ENCODE measurements at places on chromosomes 4 and X. TPM values are rescaled to one million over a fixed set of nuclear protein-coding genes. Genes with fewer than 3 reads are reported as not detected.
A peak's percentile ranks its signal among the peaks of the same experiment; 100 is the strongest.

The GNPDA2 gene
- 15.2 TPM for total RNA-seq

The P2RY8 gene
- total RNA-seq: 11.2 TPM

The BST1 gene
- 4.0 TPM for total RNA-seq

DNA sequence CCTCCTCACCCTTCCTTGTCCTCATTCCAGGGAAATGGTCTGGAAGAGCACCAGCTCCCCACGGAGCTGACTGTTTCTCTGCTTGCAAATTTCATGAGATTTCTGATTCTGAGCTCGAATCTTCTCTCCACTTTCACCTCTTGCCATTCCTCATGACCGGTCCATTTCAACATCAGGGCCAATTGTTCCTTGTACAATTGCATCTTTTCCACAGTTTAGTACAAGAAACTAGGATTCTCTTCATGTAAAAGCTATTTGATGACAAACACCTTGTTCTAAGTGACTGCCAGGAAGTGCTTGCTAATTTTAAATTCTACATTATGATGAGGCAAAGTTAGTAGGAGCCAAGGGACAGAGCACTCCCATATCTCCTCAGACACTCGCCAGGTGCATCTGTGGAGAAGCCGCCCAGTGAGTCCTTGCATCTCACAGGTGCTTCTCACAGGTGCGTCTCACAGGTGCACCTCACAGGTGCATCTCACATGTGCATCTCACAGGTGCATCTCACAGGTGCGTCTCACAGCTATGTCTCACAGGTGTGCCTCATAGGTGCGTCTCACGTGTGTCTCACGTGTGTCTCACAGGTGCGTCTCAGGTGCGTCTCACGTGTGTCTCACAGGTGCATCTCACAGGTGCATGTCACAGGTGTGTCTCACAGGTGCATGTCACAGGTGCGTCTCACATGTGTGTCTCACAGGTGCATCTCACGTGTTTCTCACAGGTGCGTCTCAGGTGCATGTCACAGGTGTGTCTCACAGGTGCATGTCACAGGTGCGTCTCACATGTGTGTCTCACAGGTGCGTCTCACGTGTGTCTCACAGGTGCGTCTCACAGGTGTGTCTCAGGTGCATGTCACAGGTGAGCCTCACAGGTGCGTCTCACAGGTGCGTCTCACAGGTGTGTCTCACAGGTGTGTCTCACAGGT lies 3.0 kb upstream of the PDE6B start:
- H3K27me3 ChIP-seq: peaks cover 3% of the 10 kb centered on the region
- no peak overlapping the region for H3K4me3 ChIP-seq
- no peak overlapping the region for H3K27ac ChIP-seq
- no peaks in the 10 kb centered on the region for H3K4me1 ChIP-seq

GRCh38 chrX:133857640-133858269 lies 127.6 kb downstream of the GPC3 start:
- no peaks in the 10 kb centered on the region for H3K4me1 ChIP-seq
- H3K27me3 ChIP-seq: peaks cover 18% of the 10 kb centered on the region
- H3K27ac ChIP-seq: no peak overlapping the region
- H3K36me3 ChIP-seq: no peaks in the 10 kb centered on the region

- no peak for DNase-seq
- H3K27me3 ChIP-seq: no peaks in the 10 kb centered on the region
- no peak overlapping the region for H3K4me3 ChIP-seq
- no peaks in the 10 kb centered on the region for H3K36me3 ChIP-seq
- H3K27ac ChIP-seq: no peak overlapping the region
- H3K4me1 ChIP-seq: no peaks in the 10 kb centered on the region
Measured at GRCh38 chr4:161525121-161525520, 638.7 kb downstream of the FSTL5 start.

DNA sequence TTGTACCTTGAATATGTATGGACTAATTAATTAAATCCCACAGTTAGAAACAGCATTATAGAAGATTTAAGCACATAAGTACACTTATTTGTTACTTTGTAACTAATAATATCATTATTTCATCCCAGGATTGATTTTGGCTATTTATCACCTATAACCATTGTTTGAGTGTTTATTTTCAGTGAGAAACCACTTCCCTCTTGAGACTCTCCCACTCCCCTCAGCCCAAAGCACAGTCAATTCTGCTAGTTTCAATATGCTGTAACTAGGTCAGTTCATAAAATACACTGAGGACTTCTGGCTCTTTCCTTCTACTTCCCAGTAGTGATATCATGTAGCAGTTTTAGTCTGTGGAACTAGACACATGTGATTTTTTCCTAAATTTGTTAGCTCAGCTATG lies 16.3 kb downstream of the OFD1 start:
- no peak for DNase-seq
- H3K4me3 ChIP-seq: no peak overlapping the region
- no peaks in the 10 kb centered on the region for H3K27me3 ChIP-seq
- peaks cover 12% of the 10 kb centered on the region for H3K36me3 ChIP-seq
- no peaks in the 10 kb centered on the region for H3K4me1 ChIP-seq
- H3K27ac ChIP-seq: no peak overlapping the region

DNA sequence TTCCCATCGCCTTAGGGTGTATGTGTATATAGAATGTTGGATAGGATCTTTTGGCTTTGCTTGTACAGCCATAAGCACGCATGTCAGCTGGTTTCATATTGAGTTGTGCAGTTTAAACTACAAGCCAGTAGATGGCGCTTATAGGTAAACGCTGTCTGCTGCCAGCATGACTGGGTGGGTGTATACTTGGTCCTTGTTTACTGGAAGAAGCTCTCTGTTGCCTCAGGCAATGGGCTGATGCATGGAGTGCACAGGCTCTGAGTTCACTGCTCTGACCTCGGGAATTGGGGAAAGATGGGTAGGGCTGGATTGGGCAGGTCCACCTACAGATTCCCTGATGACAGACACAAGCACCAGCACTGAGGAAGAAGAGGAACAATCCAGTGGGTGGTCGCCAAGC lies 831.5 kb downstream of the STIM2 start:
- no peak overlapping the region for H3K4me3 ChIP-seq
- no peak overlapping the region for H3K27ac ChIP-seq
- peak; percentile 16 for DNase-seq
- no peaks in the 10 kb centered on the region for H3K36me3 ChIP-seq
- no peaks in the 10 kb centered on the region for H3K4me1 ChIP-seq

GRCh38 chr4:76585897-76586360 lies 150.9 kb downstream of the SHROOM3 start:
- peak; percentile 78 for DNase-seq
- H3K27ac ChIP-seq: no peak overlapping the region
- no peaks in the 10 kb centered on the region for H3K36me3 ChIP-seq
- no peaks in the 10 kb centered on the region for H3K27me3 ChIP-seq
- peaks cover 3% of the 10 kb centered on the region for H3K4me1 ChIP-seq
- H3K4me3 ChIP-seq: peak overlapping the region; percentile 19

- no peaks in the 10 kb centered on the region for H3K36me3 ChIP-seq
- H3K27ac ChIP-seq: no peak overlapping the region
- no peaks in the 10 kb centered on the region for H3K4me1 ChIP-seq
Measured at GRCh38 chr4:52099860-52100461, 48.9 kb downstream of the SPATA18 start.

- H3K27me3 ChIP-seq: peaks cover 4% of the 10 kb centered on the region
- no peak overlapping the region for H3K27ac ChIP-seq
- no peaks in the 10 kb centered on the region for H3K4me1 ChIP-seq
- DNase-seq: peak; percentile 74
Measured at GRCh38 chr4:182938205-182938645, 21.0 kb upstream of the DCTD start.

DNA sequence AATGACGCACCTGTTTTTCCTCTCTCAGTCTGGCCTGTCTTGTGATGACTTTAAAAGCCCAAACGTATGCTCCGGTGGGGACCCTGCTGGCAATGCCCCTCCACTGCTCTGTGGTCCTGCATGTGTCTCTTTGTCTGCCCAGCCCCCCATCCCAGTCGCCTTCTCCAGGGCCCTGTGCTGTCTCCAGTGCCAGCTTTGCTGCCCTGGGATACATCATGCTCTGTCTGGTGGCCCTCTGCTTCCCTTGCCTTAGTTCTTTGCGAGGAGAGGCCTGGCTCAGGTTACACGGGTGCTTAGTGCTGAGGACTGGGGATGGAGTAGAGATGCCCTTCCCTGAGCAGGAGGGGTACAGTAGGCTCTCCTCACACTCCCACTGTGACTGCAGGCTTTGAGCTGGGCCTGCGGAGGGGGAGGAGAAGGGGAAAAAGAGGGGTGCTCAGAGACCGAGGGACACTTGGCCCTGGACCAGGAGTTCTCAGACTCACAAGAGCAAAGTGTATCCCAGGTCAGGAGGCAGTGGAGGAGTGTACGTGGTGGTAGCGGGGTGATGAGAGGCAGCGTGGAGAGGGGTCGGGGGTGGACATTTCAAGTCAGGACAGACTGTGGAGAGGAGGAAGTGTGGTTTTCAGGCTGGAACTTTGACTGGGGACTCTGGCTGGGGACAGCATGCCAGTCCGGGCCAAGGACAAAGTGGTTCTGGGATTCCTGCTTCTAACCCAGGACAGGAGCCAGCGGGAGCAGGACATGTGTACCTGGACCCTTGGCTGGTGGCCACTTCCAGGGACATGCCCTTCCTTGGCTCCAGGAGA lies 2.8 kb downstream of the APLN start:
- H3K27ac ChIP-seq: no peak overlapping the region
- DNase-seq: peak; percentile 42
- no peaks in the 10 kb centered on the region for H3K36me3 ChIP-seq
- peaks cover 6% of the 10 kb centered on the region for H3K27me3 ChIP-seq

GRCh38 chr4:162645381-162645780 lies 481.6 kb upstream of the FSTL5 start:
- H3K27me3 ChIP-seq: no peaks in the 10 kb centered on the region
- no peak overlapping the region for H3K27ac ChIP-seq
- H3K36me3 ChIP-seq: no peaks in the 10 kb centered on the region
- H3K4me1 ChIP-seq: no peaks in the 10 kb centered on the region
- no peak overlapping the region for H3K4me3 ChIP-seq

GRCh38 chr4:85842540-85842939 lies 367.6 kb downstream of the ARHGAP24 start:
- H3K4me3 ChIP-seq: no peak overlapping the region
- DNase-seq: peak; percentile 44
- no peaks in the 10 kb centered on the region for H3K36me3 ChIP-seq
- peak overlapping the region; percentile 20 for H3K27ac ChIP-seq

GRCh38 chrX:22648281-22648680 lies 351.5 kb upstream of the DDX53 start:
- DNase-seq: no peak
- no peaks in the 10 kb centered on the region for H3K36me3 ChIP-seq
- H3K27ac ChIP-seq: no peak overlapping the region
- no peaks in the 10 kb centered on the region for H3K4me1 ChIP-seq

GRCh38 chrX:46572340-46572936 lies 1.1 kb upstream of the CHST7 start:
- peaks cover 4% of the 10 kb centered on the region for H3K27me3 ChIP-seq
- H3K36me3 ChIP-seq: no peaks in the 10 kb centered on the region
- DNase-seq: no peak
- no peaks in the 10 kb centered on the region for H3K4me1 ChIP-seq

DNA sequence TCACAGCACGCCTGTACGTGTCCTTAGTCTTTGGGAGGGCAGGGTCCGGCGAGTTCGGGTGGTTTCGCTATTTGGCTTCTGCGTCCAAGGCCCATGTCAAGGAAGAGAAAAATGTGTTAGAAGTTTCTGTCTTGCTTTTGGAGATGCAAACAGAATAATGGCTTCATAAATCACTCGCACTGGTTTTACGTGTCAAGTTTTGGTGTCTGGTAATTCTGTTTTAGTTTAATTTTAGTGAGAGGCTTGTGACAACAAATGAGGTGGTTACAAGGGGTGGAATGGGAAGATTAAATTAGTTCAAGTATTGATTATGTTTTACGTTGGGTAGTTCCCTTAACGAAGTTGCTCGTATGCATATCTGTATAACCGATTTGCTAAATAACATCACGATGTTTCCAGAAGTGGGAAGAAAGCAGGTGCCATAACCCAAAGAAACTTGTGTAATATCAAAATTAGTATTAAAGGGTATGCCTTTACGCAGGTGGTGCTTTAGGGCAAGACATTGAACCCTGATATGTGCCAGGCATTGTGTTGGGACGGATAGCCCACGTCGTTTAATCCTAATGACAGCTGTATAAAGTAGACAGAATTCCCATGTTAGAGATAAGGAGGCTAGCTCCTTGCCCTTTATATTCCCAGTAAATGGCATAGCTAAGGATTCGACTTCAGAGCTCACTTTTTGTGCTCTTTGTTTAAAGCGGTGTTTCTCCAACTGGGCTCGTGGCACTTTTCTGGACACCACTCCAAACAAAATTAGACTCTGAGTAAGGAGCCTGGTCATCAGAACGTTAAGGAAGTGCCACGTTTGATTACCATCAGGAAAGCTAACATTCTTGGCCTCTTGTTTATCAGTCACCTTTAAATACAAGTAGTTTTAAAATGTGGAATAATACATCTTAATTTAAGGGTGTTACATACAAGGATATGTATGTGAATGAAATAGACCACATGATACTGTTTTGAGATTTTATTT lies 843 bp downstream of the RPL34 start:
- peak overlapping the region; percentile 81 for H3K4me3 ChIP-seq
- H3K27me3 ChIP-seq: no peaks in the 10 kb centered on the region
- DNase-seq: no peak
- H3K36me3 ChIP-seq: peaks cover 43% of the 10 kb centered on the region
- H3K27ac ChIP-seq: peak overlapping the region; percentile 78
- peaks cover 33% of the 10 kb centered on the region for H3K4me1 ChIP-seq

GRCh38 chrX:9088896-9089295 lies 55.0 kb upstream of the FAM9B start:
- no peak for DNase-seq
- H3K4me1 ChIP-seq: no peaks in the 10 kb centered on the region
- H3K36me3 ChIP-seq: no peaks in the 10 kb centered on the region
- peaks cover 16% of the 10 kb centered on the region for H3K27me3 ChIP-seq
- no peak overlapping the region for H3K27ac ChIP-seq

GRCh38 chr4:173014113-173014558 lies 154.5 kb upstream of the GALNT7 start:
- H3K4me1 ChIP-seq: peaks cover 7% of the 10 kb centered on the region
- DNase-seq: peak; percentile 5
- no peak overlapping the region for H3K4me3 ChIP-seq
- H3K36me3 ChIP-seq: no peaks in the 10 kb centered on the region
- no peaks in the 10 kb centered on the region for H3K27me3 ChIP-seq
- H3K27ac ChIP-seq: no peak overlapping the region

- H3K4me3 ChIP-seq: no peak overlapping the region
- H3K27ac ChIP-seq: no peak overlapping the region
- DNase-seq: no peak
- no peaks in the 10 kb centered on the region for H3K36me3 ChIP-seq
- no peaks in the 10 kb centered on the region for H3K27me3 ChIP-seq
- H3K4me1 ChIP-seq: no peaks in the 10 kb centered on the region
Measured at GRCh38 chrX:44795945-44796450, 47.8 kb upstream of the DUSP21 start.

DNA sequence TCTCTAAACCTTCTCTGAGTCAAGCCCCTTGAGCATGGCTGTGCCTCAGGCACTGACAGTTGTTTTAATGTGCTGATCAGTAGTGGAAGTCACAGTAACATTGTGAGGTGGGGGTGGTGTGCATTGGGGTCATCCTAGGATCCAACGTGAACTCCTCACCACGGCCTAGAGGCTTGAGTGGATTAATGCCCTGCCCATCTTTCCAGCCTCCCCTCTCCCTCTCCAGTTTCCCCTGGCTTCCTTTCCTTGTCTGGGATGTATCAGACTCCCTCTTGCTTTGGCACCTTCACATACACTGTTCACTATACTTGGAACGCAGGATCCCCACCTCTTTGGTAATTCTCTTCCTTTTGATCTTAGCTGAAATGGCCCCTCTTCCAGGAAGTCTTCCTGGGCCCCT lies 13.3 kb upstream of the PJA1 start:
- peaks cover 25% of the 10 kb centered on the region for H3K27me3 ChIP-seq
- DNase-seq: no peak
- H3K27ac ChIP-seq: no peak overlapping the region
- no peaks in the 10 kb centered on the region for H3K4me1 ChIP-seq

Data from adrenal gland (tissue), 19 donors.